ENCODE measurements at places on chromosomes 1 and 21.

- no peak for DNase-seq
Measured at GRCh38 chr21:37917612-37918011, 1.4 kb upstream of the KCNJ6 start.

DNA sequence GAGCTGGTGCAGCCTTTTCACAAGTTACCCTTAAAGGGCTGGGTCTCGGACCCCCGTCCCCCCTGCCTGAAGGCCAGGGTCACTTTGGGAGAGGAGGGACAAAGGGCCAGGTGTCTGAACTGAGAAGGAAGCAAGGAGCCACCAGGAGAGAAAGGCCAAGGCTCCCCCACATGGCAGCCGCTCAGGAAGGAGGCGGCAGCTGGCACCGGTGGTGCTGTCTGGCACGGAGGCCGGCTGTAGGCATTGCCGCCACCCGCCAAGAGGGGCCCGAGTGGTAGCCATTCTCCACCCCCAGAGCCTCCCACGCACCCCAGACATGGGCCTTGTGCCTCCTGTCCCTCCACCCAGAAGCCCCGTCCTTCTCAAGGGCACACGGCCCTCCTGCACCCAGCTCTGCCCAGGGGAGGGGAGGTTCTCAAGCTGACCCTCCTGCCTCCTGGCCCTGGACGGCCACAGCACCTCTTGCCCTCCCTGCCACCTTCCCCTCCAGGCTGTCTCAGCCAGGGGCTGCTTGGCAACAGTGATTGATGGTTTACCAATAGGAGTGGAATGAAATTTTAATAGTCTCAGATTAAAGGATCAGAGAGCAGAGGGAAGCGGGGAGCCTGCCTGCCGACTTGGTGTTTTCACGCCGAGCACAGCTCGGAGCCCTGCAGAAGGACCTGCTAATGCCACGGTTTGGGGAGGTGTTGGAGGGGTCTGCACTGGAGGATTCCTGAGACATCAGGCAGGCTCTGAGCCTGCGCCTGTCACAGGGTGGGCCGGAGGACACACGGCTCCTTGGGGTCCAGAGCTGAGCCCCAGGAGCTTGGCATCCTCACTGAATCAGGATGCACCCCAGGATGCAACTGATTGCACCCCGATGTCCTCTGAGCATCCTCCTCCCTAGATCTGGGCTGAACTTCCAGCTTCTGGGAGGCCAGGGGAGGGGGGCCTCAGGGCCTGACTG lies 211.9 kb upstream of the VAMP3 start:
- no peak for DNase-seq

DNA sequence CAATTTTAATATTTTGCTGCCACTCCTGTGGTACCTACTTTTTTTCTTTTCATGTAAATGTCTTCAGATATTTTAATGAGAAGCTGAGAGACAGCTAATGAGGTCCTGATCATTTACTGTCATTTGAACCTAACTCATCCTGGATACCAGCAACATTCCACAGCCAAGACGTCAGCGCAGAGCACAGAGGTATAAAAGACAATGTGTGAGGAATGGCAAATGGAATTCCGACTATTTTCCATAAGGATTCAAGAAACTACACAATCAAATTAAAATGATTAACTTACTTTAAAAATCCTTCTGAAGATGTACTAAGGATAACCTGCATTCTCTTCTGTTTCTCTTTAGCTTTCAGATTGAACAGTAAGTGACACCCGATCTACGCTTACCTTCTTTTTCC lies 38.8 kb downstream of the HEATR1 start:
- no peak for DNase-seq

GRCh38 chr1:68196676-68197075 lies 35.6 kb downstream of the WLS start:
- DNase-seq = no peak

- no peak for DNase-seq
Measured at GRCh38 chr21:36254106-36254941, 65.7 kb upstream of the MORC3 start.

Data from NCI-H2081 treated with DMSO at 0.1 percent for 48 hours (cell line).